Mesendoderm (in vitro differentiated cells): ENCODE measurements at places on chromosomes 12 and 14.

GRCh38 chr12:41479426-41479825, 291.3 kb downstream of the PDZRN4 start:
- DNase-seq = no peak
- no peak overlapping the region for H3K27ac ChIP-seq
- no peaks in the 10 kb centered on the region for H3K27me3 ChIP-seq
- H3K4me3 ChIP-seq = no peak overlapping the region
- no peaks in the 10 kb centered on the region for H3K4me1 ChIP-seq
- H3K36me3 ChIP-seq = no peaks in the 10 kb centered on the region

DNA sequence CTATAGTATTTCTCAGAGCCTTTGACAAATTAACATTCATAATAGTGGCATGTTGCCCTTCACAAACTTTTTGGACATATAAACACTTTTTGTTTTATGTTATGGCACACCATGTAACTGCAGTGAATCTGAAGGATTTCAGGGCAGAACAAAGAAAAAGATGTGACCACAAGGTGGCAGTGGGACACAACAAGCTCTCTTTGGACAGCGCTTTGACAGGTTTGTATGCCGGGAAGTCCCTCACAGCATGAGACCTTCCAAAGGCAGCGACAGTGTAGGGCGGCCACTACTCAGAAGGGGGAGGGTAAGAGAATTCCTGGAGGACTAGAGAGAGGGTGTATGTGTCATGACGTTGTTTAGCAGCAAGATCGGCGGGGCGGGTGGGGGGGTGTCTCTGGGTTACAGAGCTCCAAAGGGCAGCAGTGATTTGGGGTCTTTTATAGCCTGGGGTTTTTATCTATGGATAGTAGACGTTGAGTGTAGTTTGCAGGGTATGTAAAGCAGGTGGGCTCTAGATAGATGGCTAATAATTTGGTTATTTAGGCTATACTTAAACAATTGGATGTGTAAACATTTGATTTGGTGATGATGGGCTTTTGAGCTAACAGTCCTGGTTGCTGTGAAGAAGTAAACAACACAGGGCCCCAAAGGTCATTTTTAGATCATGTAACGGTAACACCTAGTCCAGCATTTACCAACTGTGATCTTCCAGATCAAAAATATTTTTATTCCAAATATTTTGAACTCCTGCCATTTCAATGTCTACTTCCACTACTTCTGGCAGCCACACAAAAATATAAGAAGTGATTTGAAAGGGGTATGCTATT, 22.9 kb downstream of the ETFBKMT start:
- no peak overlapping the region for H3K27ac ChIP-seq
- no peaks in the 10 kb centered on the region for H3K27me3 ChIP-seq
- peak; percentile 98 for DNase-seq
- no peaks in the 10 kb centered on the region for H3K36me3 ChIP-seq
- no peak overlapping the region for H3K4me3 ChIP-seq
- H3K4me1 ChIP-seq = no peaks in the 10 kb centered on the region

GRCh38 chr12:94172973-94173372, 24.6 kb downstream of the PLXNC1 start:
- DNase-seq = no peak
- no peak overlapping the region for H3K27ac ChIP-seq
- H3K27me3 ChIP-seq = no peaks in the 10 kb centered on the region
- no peak overlapping the region for H3K4me3 ChIP-seq
- H3K4me1 ChIP-seq = no peaks in the 10 kb centered on the region
- no peaks in the 10 kb centered on the region for H3K36me3 ChIP-seq

DNA sequence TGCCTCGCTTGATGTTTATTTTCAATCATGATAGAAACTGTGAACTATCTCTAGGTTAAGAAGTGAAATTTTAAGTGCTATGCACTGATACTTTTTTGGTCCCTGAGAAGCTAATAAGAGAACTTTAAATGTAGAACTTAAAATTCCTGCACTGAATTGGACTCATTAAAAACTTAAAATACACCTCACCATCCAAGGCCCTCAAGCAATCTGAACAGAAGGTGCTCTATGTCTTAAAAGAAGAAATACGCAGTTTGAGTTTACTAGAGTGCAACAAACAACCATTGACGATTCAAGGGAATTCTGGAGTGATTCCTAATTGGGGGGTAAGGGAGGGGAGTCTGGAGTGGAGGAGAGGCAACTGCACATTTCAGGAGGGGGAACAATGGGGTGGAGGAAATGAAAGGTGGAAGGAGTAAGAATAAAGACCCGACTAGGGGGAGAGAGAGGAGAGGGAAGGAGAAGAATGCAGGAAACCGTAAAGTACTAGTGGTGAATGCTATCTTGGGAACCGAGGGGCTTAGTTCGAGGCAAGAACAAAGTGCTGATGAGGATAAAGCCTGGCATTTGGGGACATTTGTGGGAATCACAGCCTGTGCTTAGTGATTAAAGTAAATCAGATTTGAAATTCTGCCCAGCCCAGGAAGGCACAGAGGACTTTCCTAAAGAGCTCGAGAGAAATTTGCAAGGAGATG, 389.7 kb downstream of the AACS start:
- H3K4me1 ChIP-seq = no peaks in the 10 kb centered on the region
- H3K27me3 ChIP-seq = no peaks in the 10 kb centered on the region
- H3K4me3 ChIP-seq = no peak overlapping the region
- no peaks in the 10 kb centered on the region for H3K36me3 ChIP-seq
- no peak overlapping the region for H3K27ac ChIP-seq
- DNase-seq = no peak

- H3K36me3 ChIP-seq = peaks cover 4% of the 10 kb centered on the region
Measured at GRCh38 chr12:54259194-54260011, 20.5 kb downstream of the CBX5 start.

DNA sequence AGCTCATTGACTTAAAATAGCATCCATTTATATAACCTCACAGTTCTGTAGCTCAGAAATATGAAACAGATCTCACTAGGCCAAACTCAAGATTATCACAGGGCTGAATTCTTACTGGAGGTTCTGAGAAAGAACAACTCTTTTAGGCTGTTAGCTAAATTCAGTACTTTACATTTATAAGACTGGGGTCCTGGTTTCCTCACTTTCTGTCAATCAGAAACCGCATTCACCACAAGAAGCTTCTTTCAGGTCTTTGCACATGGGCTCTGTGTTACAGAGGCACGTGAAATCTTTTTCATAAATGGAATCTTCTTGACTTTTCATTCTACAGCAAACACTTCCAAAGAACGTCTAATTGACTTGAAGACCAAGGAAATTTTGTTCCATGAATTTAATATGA, 876.3 kb upstream of the FOXG1 start:
- H3K27ac ChIP-seq = no peak overlapping the region
- H3K4me1 ChIP-seq = no peaks in the 10 kb centered on the region
- H3K36me3 ChIP-seq = no peaks in the 10 kb centered on the region
- no peaks in the 10 kb centered on the region for H3K27me3 ChIP-seq
- no peak overlapping the region for H3K4me3 ChIP-seq

GRCh38 chr14:68447581-68448251, 345.2 kb downstream of the ZFP36L1 start:
- H3K27me3 ChIP-seq = peaks cover 2% of the 10 kb centered on the region
- no peak overlapping the region for H3K27ac ChIP-seq
- no peak for DNase-seq
- no peak overlapping the region for H3K4me3 ChIP-seq

DNA sequence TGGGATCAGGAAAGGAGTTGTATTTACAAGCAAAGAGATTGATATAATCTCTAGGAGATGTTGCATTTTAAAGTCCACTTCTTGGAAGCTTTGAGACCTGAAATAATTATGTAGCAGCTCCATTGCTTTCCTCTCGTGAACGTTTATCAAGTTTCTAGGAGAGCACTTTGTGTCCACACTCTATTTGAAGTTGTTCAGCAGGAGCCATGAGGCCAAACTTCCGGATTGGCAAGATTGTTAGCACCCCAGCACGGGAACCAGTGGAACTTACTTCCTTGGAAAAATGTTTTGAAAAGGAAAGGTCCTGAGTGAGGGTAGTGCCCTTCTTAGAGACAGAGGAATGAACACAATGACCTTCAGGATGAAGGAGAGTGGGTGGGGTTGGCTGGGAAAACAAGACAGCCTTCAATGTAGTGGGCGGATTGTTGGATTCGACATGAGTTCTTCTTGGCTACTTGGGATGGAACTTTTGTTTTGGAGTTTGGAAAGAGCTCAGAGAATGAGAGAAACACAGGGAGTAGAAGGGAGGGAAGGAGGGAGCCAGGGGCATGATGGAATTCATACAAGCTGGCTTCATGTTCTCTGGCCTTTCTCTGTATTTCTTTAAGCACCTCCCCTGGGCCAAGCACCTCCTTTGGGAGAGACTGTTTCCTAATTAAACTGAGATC, 23.8 kb upstream of the CISTR start:
- H3K27ac ChIP-seq = no peak overlapping the region
- no peaks in the 10 kb centered on the region for H3K4me1 ChIP-seq
- H3K27me3 ChIP-seq = no peaks in the 10 kb centered on the region
- H3K4me3 ChIP-seq = no peak overlapping the region
- no peak for DNase-seq

GRCh38 chr14:104142946-104143470, 4.6 kb downstream of the KIF26A start:
- DNase-seq = no peak
- no peaks in the 10 kb centered on the region for H3K36me3 ChIP-seq
- no peaks in the 10 kb centered on the region for H3K27me3 ChIP-seq
- H3K4me1 ChIP-seq = no peaks in the 10 kb centered on the region
- H3K27ac ChIP-seq = no peak overlapping the region

- H3K36me3 ChIP-seq = no peaks in the 10 kb centered on the region
- H3K27ac ChIP-seq = no peak overlapping the region
- H3K4me1 ChIP-seq = no peaks in the 10 kb centered on the region
- DNase-seq = no peak
- no peaks in the 10 kb centered on the region for H3K27me3 ChIP-seq
Measured at GRCh38 chr12:74626397-74626796, 88.8 kb downstream of the ATXN7L3B start.

DNA sequence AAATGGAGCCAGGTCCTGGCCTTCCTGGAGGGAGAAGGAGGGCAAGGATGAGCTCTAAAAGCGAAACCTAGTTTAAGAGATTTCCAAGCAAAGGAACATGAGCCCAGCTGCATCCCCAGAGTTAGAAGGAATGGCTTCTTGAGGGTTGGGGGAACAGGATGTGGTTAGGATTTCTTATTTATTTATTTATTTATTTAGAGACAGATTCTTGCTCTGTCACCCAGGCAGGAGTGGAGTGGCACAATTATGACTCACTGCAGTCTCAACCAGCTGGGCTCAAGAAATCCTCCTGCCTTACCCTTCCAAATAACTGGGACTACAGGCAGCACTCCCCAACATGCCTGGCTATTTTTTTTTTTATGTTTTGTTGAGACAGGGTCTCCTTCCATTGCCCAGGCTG, 25.3 kb upstream of the TMEM106C start:
- no peaks in the 10 kb centered on the region for H3K27me3 ChIP-seq
- no peaks in the 10 kb centered on the region for H3K4me1 ChIP-seq
- no peaks in the 10 kb centered on the region for H3K36me3 ChIP-seq
- DNase-seq = no peak
- H3K4me3 ChIP-seq = no peak overlapping the region

DNA sequence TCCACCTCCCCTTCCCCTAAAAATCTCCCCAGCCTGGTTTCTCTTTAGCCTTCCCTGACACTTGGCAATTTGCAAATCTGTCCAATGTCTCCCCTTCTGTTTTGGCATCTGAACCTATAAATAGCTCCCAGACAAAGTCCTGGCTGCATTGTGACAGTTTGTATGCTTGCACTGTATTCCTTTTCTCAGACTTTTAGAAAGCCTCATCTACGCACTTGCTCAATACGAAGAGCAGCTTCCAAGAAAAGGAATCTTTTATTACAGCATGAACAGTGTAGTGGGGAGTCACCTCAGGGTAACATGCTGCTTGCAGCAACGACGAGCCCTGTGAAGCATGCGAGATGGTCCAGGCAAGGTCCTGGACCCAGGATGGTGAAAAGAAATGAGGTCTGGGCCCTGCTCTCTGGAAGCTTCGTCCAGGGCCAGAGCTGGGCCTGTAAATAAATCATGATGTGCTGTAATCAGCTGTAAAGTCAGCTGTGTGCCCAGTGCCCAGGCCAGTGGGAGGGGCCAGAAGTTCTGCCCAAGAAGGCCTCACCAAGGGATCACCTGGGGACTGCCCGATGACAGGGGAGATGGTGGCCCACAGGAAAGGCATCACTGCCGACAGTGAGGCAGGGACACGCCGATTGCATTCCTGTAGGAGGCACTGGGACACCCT, 88.3 kb downstream of the RIN3 start:
- no peak for DNase-seq
- no peaks in the 10 kb centered on the region for H3K27me3 ChIP-seq

GRCh38 chr14:101475456-101476257, 85.6 kb upstream of the DIO3 start:
- DNase-seq = no peak
- no peaks in the 10 kb centered on the region for H3K36me3 ChIP-seq
- no peak overlapping the region for H3K4me3 ChIP-seq
- H3K27ac ChIP-seq = no peak overlapping the region
- H3K4me1 ChIP-seq = peaks cover 8% of the 10 kb centered on the region

DNA sequence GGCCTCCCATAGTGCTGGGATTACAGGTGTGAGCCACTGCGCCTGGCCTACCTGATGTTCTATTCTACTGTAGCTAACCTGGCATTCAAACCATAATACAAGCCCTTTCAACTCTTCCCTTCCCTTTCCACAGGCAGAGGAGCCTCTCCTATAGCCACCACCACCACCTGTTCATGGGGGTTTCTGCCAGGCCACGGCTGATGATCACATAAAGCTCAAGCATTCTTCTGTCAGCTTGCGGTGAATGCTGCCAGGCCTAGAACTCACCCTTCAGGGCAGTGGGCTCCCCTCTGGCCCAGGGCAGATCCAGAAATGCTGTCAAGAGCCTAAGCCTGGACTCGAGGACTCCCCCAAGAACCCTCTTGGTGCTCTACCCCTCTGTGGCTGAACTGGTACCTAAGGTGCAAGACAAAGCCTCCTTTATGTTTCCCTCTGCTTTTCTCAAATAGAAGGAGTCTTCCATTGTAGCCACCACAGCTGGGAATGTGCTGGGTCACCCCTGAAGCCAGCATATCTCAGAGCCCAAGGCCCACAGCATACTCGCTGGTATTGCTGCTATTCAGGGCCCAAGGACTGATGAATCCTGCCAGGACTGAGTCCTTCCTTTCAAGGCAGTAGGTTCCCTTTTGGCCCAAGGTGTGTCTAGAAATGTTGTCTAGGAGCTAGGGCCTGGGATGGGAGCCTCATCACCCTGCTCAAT, 3.4 kb upstream of the DLGAP5 start:
- no peak for DNase-seq
- no peak overlapping the region for H3K27ac ChIP-seq
- no peak overlapping the region for H3K4me3 ChIP-seq
- H3K4me1 ChIP-seq = no peaks in the 10 kb centered on the region
- no peaks in the 10 kb centered on the region for H3K27me3 ChIP-seq
